ENCODE measurements at places on chromosomes 4 and X. TPM values are rescaled to one million over a fixed set of nuclear protein-coding genes. Genes with fewer than 3 reads are reported as not detected.

The PPP1R2C gene
- not detected for polyA plus RNA-seq

The CFAP47 gene
- polyA plus RNA-seq, result 2.1 TPM

The TSPYL2 gene
- 67.8 TPM for polyA plus RNA-seq

The HGFAC gene
- polyA plus RNA-seq, result 1.5 TPM

The DLG3 gene
- polyA plus RNA-seq, result 47.9 TPM

The TMPRSS11A gene
- polyA plus RNA-seq, result 0.09 TPM

The CTAG1B gene
- not detected for polyA plus RNA-seq

The MAP9 gene
- 21.6 TPM for polyA plus RNA-seq

The ZDHHC15 gene
- polyA plus RNA-seq, result 8.1 TPM

The TENT5D gene
- polyA plus RNA-seq, result not detected

The GPRASP3 gene
- polyA plus RNA-seq, result 17.4 TPM

DNA sequence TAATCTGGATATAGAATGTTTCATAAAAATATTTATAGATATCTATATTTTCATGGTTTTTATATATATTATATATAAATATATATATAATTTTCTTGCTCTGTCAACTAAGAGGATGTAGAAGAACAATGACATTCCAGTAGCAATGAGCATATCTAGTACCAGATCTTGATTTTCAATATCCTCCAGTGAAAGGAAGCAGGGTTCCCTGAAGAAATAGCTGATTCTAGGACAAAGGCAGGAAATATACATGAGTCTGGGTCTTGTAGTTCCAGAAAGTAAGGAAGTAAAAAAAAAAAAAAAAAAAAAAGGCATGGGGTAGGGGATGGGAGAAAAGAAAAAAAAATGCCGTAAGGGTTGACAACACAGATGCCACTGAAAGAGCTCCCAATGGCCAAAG lies 241.4 kb downstream of the RASL11B start:
- no peaks in the 10 kb centered on the region for H3K4me1 ChIP-seq
- H3K4me3 ChIP-seq, result no peak overlapping the region
- no peak for DNase-seq
- H3K36me3 ChIP-seq, result no peaks in the 10 kb centered on the region

DNA sequence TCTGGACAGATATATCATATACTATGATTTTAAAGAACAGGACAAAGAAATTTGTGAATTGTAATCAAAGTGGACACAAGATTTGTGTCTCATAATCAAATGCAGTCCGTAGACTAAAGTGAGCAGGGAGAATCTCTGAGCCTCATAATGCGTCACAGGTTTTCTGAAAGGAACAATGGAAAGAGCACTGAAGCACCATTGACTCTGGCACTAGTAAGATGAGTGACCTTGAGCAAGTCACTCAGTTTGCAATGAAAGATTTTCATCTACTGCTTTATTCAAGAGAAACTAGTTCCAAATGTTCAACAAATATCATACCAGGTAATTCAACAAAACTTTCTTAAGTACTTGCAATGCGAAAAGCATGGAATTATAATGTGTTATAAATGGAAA lies 315.3 kb downstream of the MAPK10 start:
- no peak for DNase-seq
- H3K27ac ChIP-seq, result no peak overlapping the region
- H3K27me3 ChIP-seq, result no peaks in the 10 kb centered on the region
- H3K4me3 ChIP-seq, result no peak overlapping the region

DNA sequence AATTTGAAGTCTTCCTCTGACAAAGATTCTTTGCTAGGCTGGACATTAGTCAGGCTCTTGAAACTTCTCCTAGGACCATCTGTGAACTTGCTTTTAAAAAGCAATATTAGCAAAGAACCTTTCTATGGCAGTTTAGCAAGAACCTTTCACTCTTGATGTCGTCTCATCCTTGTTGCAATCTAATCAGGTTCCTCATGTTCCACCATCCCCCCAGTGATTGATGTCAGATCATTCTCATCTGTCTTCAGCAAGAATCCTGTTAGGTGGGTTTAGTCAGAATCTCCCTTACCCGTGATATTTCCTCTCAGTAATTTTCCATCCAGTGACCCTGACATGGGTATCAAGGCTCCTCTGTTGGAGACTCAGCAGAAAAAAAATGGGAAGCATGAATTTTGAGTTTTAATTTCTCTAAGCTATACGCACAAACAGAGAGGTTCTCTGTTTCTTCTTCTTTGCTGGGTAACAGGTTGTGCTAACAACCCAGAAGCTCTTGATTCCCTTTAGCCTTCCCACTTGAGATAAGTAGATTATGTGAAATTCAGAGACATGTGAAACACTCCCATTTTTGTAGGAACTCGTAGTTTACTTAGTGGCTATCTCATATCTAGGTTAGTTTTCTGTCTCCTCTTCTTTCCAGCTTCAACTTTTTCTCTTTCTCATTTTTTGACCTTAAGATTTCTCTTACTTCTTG lies 507.4 kb downstream of the C4orf33 start:
- no peaks in the 10 kb centered on the region for H3K27me3 ChIP-seq
- H3K36me3 ChIP-seq, result no peaks in the 10 kb centered on the region
- no peaks in the 10 kb centered on the region for H3K4me1 ChIP-seq
- DNase-seq, result no peak

DNA sequence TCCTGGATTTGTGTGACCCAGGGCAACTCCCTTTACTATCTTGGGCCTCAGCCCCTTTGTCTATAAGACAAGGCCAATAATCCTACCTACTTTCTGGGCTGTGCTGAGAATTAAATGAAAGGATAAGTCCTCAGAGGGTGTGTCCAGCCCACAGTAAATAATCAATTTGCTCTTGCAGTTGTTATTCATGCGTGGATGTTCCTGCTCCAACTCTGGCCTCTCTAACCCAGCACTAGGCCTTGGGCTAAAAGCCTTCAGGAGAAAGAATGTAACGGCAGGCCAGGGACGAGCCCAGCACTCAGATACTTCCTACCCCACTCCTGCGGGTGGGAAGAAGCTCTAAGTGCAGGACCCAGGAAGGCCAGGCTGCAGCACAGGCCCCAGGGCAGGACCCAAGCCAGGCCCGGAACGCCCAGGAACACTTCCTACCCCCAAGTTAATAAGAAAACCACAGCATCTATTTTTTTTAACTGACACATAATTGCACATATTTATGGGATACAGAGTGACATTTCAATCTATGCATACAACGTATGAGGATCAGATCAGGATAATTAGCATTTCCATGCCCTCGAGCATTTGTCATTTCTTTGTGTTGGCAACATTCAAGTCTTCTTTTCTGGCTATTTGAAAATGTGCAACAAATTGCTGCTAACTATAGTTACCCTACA lies 179.6 kb upstream of the RBPJ start:
- H3K27ac ChIP-seq, result peak overlapping the region; percentile 42
- H3K4me1 ChIP-seq, result peaks cover 3% of the 10 kb centered on the region

DNA sequence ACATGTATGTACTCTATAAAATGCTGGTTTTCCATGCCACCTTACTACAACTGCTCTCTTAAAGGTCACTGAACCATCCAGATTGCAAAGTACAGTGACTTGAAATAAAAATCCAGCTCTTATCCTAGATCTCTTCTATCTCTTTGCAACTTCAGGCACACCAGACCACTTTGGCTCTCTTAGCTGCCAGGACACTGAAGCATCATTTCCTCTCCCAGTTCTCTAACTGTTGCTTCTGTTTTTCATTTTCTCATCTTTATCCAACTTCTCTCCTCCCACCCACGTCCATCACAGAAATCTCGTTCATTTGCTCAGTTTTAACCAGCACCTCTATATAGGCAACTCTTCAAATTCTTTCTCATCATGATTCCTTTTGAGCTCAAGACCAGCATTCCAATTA lies 74.3 kb downstream of the METTL14 start:
- H3K4me1 ChIP-seq, result peaks cover 14% of the 10 kb centered on the region
- no peaks in the 10 kb centered on the region for H3K36me3 ChIP-seq
- no peak overlapping the region for H3K4me3 ChIP-seq

DNA sequence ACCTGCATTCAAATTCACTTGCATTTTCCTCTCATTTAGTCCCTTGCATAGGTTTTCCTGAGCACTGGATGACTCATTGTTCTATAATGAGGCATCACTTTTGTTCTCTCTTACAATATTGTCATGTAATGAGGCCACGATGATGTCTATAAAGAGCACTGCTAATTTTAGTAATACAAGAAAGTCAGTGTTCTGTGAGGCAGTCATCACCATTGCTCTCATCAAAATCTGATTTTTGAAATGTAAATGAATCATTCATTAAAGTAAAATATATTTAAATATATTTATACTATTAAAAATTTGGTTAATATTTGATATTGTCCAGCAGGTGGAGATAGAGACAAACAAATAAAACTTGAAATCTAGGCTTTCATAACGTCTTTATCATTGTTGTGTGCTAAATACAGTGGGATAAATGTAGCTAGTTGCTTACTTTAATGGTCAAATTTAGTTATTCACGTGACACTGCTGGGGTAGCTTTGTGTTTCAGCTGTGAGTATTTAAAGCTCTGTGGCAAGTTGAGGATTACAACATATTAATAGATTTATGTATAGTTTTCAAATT lies 15.4 kb downstream of the HMGB2 start:
- DNase-seq, result no peak
- H3K36me3 ChIP-seq, result no peaks in the 10 kb centered on the region
- H3K27me3 ChIP-seq, result no peaks in the 10 kb centered on the region
- H3K4me3 ChIP-seq, result no peak overlapping the region
- H3K27ac ChIP-seq, result no peak overlapping the region
- peaks cover 13% of the 10 kb centered on the region for H3K4me1 ChIP-seq

GRCh38 chr4:182640932-182641331 lies 276.3 kb downstream of the DCTD start:
- no peaks in the 10 kb centered on the region for H3K4me1 ChIP-seq
- DNase-seq, result no peak
- H3K27me3 ChIP-seq, result no peaks in the 10 kb centered on the region
- no peak overlapping the region for H3K27ac ChIP-seq

GRCh38 chr4:8908206-8908893 lies 36.7 kb upstream of the HMX1 start:
- H3K4me3 ChIP-seq, result no peak overlapping the region
- no peaks in the 10 kb centered on the region for H3K4me1 ChIP-seq
- H3K27me3 ChIP-seq, result peaks cover 66% of the 10 kb centered on the region
- no peak for DNase-seq
- no peak overlapping the region for H3K27ac ChIP-seq
- no peaks in the 10 kb centered on the region for H3K36me3 ChIP-seq

GRCh38 chr4:140993370-140993769 lies 139.9 kb downstream of the RNF150 start:
- H3K27ac ChIP-seq, result no peak overlapping the region
- H3K27me3 ChIP-seq, result no peaks in the 10 kb centered on the region
- H3K4me1 ChIP-seq, result no peaks in the 10 kb centered on the region
- H3K36me3 ChIP-seq, result no peaks in the 10 kb centered on the region
- no peak for DNase-seq

GRCh38 chrX:110851780-110852179 lies 56.2 kb upstream of the CHRDL1 start:
- no peak overlapping the region for H3K4me3 ChIP-seq
- no peaks in the 10 kb centered on the region for H3K27me3 ChIP-seq
- no peaks in the 10 kb centered on the region for H3K4me1 ChIP-seq

DNA sequence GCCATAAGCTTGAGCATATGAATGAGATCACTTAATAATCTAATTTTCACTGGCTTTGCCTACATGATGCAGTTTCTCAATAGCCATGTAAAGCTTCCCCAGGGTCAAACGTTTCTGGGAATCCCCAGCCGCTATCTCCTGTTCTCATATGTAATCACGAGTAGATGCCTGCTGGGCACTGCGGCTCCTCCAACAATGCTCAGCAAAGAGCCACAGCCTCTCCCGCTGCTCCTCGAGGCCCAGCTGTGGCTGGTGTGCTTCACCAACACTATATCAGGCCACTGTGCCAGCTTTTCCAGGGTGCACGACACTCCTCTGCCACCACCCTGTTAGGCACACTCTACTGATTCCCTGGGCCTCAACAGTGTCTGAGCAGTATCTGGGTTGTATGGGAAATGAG lies 78.3 kb upstream of the RASGEF1B start:
- H3K4me3 ChIP-seq, result no peak overlapping the region
- no peaks in the 10 kb centered on the region for H3K4me1 ChIP-seq
- H3K27ac ChIP-seq, result no peak overlapping the region
- DNase-seq, result no peak
- no peaks in the 10 kb centered on the region for H3K27me3 ChIP-seq
- no peaks in the 10 kb centered on the region for H3K36me3 ChIP-seq

DNA sequence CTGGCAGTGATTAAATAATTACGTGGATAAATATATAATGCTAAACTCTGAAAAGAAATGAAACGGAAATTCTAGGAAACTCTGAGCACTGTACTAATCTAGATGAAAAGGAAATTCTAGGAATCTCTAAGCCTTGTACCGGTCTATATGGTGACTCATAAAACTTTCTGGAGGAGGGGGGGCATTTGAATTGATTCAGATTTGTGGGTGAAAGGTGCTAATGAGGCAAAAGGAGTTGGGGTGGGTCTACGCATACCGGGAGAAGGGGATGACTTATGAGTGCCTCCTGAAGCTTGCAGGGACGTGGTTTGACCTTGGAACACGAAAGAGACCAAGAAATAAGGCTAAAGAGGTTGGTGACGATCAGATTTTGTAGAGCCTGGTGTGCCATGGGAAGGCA lies 151.7 kb upstream of the CASK start:
- H3K36me3 ChIP-seq, result no peaks in the 10 kb centered on the region
- H3K27ac ChIP-seq, result no peak overlapping the region
- no peaks in the 10 kb centered on the region for H3K27me3 ChIP-seq
- DNase-seq, result no peak
- H3K4me3 ChIP-seq, result no peak overlapping the region

GRCh38 chr4:131091896-131092295 lies 1995.9 kb downstream of the C4orf33 start:
- H3K4me3 ChIP-seq, result no peak overlapping the region
- no peaks in the 10 kb centered on the region for H3K27me3 ChIP-seq
- no peak overlapping the region for H3K27ac ChIP-seq
- no peak for DNase-seq
- H3K4me1 ChIP-seq, result no peaks in the 10 kb centered on the region
- no peaks in the 10 kb centered on the region for H3K36me3 ChIP-seq

- no peaks in the 10 kb centered on the region for H3K27me3 ChIP-seq
- no peaks in the 10 kb centered on the region for H3K4me1 ChIP-seq
- DNase-seq, result no peak
- H3K4me3 ChIP-seq, result no peak overlapping the region
- no peak overlapping the region for H3K27ac ChIP-seq
- H3K36me3 ChIP-seq, result no peaks in the 10 kb centered on the region
These were observed 105.1 kb upstream of the NAP1L5 start for GRCh38 chr4:88802585-88803286.

DNA sequence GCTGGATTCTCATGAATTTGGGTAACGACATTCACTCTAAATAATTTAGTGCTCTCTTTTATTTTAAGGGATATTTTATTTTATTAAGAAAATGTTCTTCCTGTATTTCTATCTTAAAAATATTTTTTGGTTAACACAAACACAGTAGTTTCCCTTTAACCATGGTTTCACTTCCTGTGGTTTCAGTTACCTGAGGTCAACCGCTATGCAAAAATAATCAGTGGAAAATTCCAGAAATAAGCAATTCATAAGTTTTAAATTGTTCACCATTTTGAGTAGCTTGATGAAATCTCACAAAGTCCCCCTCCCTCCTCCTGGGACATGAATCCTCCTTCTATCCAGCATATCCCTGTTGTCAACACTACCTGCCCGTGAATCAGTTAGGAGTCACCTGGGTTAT lies 71.4 kb downstream of the GBA3 start:
- H3K4me3 ChIP-seq, result no peak overlapping the region
- no peaks in the 10 kb centered on the region for H3K4me1 ChIP-seq
- no peaks in the 10 kb centered on the region for H3K36me3 ChIP-seq
- no peak for DNase-seq

GRCh38 chr4:26140150-26140898 lies 180.5 kb upstream of the RBPJ start:
- DNase-seq, result no peak
- H3K4me3 ChIP-seq, result no peak overlapping the region
- no peaks in the 10 kb centered on the region for H3K27me3 ChIP-seq
- no peak overlapping the region for H3K27ac ChIP-seq
- H3K4me1 ChIP-seq, result peaks cover 19% of the 10 kb centered on the region

All from left lung (tissue), 14 donors.